ENCODE measurements at places on chromosomes 3 and 15.

DNA sequence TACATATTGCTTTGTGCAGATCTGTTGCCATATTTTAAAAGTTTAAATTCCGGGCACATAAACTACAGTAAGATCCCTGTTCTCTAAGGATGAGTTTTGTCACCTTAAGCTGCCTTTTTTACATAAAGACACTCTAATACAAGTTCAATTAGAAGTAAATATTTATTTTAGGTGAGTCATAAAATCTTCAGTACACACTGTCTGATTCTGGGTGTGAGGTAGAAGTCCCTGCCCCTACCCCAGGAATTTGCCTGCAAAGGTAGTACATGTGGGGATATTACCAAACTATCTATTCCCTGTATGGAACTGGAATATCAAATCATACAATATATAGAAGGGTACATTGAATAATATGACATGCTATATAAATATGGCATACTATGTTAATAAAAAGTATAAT, 6.3 kb downstream of the SCG3 start:
- DNase-seq, result no peak

DNA sequence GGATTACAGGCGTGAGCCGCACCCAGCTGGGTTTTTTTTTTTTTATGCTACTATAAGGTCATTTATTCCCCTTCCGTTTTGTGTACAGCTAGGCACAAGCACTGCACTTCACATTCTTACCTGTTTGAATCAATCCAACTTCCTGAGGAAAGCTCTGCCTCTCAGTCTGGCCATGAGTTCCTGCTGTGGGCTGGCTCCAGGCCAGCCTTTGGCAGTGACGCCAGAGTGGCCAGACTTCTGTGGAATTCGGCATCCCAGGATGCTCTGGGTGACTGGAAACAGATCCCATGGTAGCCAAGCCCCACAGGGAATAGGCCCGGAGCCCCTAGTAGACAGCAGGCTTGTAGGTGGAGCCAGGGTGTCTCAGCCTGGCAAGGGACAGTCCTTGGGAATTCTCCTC, 21.5 kb upstream of the TIMP4 start:
- peak; percentile 86 for DNase-seq

DNA sequence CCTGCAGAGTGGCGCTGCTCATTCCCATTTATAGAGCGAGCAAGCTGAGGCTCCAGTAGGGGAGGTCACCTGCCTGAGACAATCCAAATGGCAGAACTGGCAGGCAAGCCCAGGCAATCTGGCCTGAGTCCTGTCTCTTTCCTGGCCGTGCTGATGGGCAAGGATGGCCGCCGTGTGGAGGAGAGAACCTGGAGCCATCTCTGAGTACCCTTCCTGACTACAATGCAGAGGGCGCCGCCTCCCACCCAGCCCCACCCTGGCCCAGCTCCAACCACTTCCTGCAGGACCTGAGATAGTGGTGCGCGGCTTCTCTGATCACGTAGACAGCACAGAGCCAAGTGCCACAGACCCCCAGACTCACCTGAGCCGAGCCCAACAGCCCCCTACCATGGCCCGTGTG, 7.0 kb downstream of the TLR9 start:
- DNase-seq, result no peak

DNA sequence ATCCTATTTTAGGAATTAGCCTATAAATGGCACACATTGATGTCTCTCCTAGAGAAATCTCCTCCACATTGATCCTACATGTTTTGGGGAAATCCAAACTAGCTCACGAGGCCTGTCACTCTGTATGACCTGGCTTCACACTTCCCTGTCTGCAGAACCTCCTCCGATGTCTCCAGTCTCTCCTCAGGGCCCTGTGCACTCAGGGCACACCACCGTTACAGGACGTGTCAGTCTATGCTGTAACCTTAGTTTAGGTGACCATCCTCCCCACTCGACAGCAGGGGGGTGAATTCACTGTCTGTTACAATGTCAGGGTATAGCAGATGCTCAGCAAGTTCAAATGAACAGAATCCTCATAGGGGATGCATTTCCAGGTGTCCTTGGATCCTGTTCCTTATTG, 249.1 kb downstream of the OCA2 start:
- DNase-seq, result no peak

- no peak for DNase-seq
Observed at GRCh38 chr3:38140326-38141172, 2.1 kb downstream of the MYD88 start.

- DNase-seq, result peak; percentile 55
Observed at GRCh38 chr15:56356616-56357015, 8.6 kb upstream of the TEX9 start.

GRCh38 chr15:93694033-93694432, 537.3 kb upstream of the MCTP2 start:
- peak; percentile 65 for DNase-seq

- DNase-seq, result no peak
Observed at GRCh38 chr15:96501362-96501761, 170.9 kb downstream of the NR2F2 start.

- DNase-seq, result peak; percentile 40
Observed at GRCh38 chr3:49553324-49553691, 969 bp upstream of the BSN start.

GRCh38 chr3:57919987-57920386, 88.2 kb upstream of the FLNB start:
- DNase-seq, result no peak

DNA sequence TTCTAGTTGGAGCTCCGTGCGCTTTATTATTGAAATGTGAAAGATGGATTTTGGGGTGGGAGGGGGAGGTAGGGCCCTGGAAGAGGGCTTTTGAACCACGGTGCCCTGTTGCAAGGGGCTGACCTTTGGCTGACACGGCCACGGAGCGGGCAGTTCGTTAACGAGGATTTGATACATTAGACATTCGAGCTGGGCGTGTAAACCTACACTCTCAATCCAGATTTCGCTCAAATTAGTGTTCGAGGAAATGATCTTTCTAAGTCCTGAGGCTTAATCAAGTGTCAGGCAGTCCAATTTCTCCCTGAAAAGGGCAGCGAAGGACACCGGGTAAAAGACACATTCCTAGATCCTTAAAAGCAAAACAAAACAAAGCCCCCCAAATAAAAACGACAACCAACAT, 13.0 kb downstream of the ZIC1 start:
- DNase-seq, result no peak

GRCh38 chr3:150363420-150363819, 44.7 kb upstream of the TSC22D2 start:
- no peak for DNase-seq

GRCh38 chr3:25580534-25580933, 84.2 kb downstream of the TOP2B start:
- DNase-seq, result no peak

DNA sequence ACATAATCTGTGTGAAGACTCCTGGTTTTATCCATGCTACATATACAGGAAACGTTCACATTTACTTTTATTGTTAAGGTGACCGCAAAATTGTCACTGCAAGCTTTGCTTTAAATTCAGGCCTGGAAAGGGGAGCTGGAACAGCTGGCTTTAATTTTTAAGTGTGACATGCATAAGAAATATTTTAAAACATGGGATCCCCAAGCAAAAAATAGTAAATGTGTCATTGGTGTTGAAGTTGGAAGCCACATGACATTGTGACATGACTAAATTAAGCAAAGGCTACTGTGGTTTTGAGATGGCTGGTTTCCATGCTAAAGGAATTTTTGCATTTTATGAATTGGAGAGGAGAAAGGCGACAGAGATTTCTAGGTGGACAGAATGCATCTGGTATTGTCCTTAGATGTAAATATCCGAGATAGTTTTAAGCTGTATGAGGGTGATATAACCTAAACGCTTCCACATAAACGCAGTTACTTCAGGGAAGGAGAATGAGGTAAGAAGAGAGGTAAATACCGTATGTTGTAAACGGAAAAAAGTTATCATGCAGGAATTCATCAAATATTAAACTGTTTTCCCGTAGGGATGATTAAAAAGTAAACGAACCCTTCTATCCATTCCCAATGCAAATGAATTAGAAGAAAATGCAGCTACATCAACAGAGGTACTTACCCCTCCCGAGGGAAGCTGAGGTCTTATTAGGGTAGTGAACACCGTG, 927 bp upstream of the FYTTD1 start:
- peak; percentile 80 for DNase-seq

GRCh38 chr3:73052857-73053256, 8.6 kb upstream of the EBLN2 start:
- no peak for DNase-seq

- DNase-seq, result peak; percentile 21
Observed at GRCh38 chr3:127151992-127152650, 40.8 kb upstream of the PRR23E start.

DNA sequence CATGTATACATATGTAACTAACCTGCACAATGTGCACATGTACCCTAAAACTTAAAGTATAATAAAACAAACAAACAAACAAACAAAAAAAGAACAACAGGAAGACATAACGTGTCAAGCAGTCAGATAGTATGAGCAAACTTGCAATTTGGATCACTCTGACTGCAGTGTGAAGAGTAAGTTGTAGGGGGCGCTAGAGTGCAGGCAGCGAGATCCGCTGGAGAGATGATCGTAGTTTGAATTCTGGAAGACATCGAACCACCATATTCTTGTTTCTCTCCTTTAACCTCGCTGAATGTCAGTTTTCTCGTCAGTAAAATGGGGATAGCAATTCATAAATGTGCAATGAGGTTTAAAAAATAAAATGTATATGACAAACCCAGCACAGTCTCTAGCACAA, 165.2 kb upstream of the LMCD1 start:
- no peak for DNase-seq

DNA sequence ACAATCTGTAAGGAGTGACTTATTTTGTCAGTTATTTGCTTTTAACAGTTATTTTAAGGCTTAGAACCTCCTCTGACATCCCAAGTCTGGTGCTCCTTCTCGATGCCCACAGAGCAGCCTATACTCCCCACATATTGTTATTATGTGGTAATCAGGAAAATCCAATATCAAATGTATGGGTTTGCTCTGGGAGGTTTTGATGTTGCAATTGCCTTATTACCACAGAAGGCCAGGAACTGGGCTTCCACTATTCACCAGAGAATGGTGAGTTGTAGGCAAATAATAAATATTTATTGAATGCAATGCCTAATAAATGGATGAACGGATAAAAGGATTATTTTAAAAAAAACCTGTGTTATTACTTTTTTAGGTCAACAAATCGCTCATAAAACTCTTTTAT, 12.2 kb downstream of the NEK10 start:
- no peak for DNase-seq

DNA sequence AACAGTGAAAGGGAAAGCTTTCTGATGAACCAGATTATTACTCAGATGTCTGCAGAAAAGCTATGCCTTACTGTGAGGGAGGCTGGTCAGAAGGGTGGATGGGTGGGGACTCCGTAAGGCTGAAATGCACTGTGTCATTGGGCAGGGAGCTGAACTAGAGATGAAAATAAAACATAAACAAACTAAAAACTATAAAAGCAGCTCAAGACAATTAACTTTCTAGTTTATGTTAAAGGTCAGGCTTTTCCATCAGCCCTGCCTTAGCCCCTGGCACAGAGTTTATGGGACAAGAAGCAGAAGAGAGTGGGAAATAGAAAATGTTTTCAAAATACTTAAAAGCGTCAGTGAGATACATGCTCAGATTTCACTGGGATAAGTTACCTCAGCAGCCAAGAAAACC, 310.0 kb upstream of the UBE2E2 start:
- DNase-seq, result no peak

DNA sequence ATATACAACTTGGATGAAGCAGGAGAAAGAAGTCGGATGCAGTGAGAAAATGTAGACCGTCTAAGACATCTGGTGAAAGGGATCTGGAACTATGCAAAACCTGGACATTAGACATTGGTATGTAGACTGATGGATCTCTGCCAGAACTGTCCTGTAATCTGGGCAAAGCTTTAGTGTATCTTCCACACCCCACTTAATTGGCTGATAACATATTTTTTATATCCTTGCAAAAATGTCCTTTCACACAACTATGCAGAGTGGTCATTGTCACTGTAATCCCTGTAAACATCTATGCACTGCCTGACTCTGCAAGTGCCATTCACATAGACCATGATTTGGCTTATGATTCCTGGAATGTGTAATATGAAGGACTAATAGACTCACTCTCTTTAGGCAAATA, 163.1 kb downstream of the TUSC7 start:
- peak; percentile 4 for DNase-seq
